Activated T-cell treated with anti-CD3 and anti-CD28 coated beads for 1 hour (primary cell): ENCODE measurements at places on chromosomes 2 and 18.

GRCh38 chr2:15745350-15745749, 153.7 kb downstream of the DDX1 start:
- DNase-seq, result no peak

GRCh38 chr2:69914950-69915945, at the start of gene MXD1:
Gene MXD1 (plus strand): TSS chr2:69915109. CDS start chr2:69915331, 222 bp downstream.
- peak; percentile 99 for DNase-seq

GRCh38 chr18:56036741-56037140, 448.7 kb upstream of the TCF4 start:
- no peak for DNase-seq

GRCh38 chr2:220148471-220149248, 521.2 kb downstream of the SLC4A3 start:
- no peak for DNase-seq

GRCh38 chr18:49380801-49381200, 79.6 kb downstream of the DYM start:
- no peak for DNase-seq

DNA sequence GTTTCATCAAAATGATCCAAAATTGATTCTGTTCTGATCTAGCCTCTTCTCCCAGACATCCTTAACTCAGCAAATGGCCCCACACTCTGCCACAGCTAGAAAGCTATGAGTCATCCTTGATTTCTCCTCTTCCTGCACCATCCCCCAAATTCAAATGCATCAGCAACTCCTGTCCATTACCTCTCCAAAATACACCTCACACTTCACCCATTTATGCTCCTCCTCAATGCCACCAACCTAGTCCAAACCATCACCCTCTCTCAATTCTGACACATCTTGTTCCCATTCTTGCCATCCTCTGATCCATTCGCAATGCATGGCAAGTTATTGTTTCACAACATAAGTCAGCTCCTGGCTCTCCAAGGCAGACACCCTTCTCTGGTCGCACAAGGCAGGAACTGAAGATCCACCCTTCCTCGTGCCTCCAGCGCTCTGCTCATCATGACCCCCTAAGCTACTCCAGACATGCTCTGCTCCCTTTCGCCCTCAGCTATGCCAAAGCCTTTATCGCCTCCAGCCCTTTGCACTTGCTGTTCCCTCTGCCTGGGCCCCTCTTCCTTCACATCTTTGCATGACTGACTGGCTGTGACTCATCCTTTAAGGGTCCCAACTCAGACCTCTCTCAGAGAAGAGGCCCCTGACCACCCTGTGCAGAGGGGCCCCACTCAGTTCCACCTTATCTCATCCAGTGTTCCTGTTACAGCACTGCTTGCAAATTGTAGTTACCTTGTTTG, 83.6 kb downstream of the MREG start:
- DNase-seq, result no peak

DNA sequence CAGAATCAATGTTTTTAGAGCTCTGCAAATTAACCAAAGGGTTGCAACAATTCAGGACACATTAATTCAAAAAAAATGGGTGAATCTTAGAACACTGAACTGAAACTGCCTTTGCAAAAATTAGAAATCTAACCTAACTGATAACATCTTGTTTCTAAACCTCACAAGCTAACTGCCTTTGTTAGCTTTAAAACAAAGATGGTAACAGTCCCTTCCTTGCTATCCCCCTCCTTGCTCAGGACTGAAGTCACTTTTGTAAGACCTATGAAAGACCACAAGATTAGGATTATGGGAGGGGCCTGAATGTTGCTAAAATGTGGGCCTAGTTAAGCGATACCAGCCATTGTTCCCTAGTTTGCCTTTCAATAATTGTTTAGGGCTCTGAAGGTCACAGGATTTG, 44.9 kb upstream of the LONRF2 start:
- no peak for DNase-seq

DNA sequence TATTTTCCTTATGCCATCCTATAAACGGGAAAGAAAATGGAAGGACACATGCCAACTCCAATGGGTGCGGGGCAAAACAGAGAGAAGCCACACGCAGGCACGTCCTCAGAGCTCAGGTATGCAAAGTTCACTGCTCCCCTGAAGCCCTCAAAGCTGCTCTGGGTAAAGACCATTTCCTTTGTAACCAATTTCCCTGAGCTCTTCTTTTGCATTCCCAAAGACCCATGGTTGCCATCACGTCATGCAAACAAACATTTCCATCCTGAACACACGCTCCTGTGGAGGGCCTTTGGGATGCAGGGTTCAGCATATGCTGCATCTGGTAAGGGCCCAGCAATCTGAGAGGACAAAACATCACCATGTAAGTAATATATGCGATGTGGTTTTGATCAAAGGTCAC, 69.4 kb downstream of the EMILIN2 start:
- DNase-seq, result no peak

GRCh38 chr2:213227458-213227857, 56.8 kb upstream of the SPAG16 start:
- no peak for DNase-seq

DNA sequence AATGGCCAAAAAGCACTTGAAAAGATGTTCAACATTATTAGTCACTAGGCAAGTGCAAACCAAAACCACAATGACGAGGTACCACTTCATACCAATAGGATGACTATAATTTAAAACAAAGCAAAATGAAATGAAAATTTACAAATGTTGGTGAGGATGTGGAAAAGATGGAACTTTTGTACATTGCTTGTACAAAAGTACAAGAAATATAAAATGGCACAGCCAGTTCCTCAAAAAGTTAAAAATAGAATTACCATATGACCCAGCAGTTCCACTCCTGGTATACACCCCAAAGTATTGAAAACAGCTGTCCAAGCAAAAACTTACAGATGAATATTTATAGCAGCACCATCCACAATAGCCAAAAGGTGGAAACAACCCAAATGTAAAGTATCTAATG, 107.8 kb upstream of the XPO1 start:
- no peak for DNase-seq

GRCh38 chr2:227805578-227805977, 8.1 kb upstream of the CCL20 start:
- no peak for DNase-seq

DNA sequence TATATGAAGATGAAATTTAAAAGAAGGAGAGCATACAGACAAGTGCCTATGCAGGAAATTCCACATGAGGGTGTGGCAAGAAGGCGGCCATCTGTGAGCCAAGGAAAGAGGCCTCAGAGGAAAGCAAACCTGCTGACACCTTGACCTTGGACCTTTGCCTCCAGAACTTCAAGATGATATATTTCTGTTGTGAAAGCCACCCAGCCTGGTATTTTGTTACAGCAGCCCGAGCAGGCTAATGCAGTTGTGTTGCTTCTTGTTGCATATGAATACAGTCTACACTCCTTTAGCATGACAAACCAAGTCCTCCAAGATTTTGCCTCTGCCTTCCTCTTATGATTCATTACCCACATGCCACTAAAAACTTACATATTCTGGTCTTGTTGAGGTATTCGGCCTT, 374.8 kb upstream of the TRIB2 start:
- DNase-seq, result no peak

- no peak for DNase-seq
These were observed 184.0 kb downstream of the KCNE4 start for GRCh38 chr2:223235986-223236385.

GRCh38 chr2:171159372-171160118, 1.1 kb downstream of the TLK1 start:
- DNase-seq, result peak; percentile 25

DNA sequence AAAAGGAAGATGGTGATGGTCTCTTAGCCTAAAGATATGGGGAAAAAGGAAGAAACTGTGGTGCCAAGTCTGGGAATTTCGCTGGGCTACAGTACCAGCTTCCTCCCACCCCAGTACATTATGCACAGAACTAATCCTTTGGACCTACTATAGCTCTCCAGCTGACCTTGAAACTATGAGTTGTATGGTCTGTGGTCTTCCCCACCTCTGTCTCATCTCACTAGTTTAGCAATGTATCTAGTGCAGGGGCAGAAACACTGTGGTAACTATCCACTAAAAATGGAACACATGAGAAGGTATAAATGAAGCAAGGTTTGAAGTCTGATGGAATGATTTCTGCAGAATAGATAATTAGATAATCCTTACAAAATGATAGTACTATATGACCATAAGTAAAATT, 190.4 kb upstream of the CCDC150 start:
- no peak for DNase-seq

DNA sequence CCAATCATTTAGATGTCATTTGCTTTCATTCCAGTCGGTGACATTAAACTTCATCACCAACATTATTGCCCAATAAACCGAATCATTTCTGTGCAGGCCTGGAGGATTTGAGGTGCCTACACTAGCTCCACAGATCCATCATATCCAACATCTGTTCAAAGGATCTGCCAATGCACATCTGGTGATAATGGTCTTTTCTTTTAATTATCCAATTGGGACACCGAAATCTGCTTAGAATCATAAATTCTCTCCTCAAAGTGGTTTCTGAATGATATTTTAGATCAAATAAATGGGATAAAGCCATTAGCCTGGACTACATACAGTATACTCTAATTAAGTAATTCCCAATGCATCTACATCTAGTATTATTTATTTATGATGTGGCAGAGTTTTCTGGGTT, 85.6 kb downstream of the ABCA12 start:
- no peak for DNase-seq

GRCh38 chr2:171260471-171261424, 100.1 kb upstream of the TLK1 start:
- DNase-seq, result no peak

DNA sequence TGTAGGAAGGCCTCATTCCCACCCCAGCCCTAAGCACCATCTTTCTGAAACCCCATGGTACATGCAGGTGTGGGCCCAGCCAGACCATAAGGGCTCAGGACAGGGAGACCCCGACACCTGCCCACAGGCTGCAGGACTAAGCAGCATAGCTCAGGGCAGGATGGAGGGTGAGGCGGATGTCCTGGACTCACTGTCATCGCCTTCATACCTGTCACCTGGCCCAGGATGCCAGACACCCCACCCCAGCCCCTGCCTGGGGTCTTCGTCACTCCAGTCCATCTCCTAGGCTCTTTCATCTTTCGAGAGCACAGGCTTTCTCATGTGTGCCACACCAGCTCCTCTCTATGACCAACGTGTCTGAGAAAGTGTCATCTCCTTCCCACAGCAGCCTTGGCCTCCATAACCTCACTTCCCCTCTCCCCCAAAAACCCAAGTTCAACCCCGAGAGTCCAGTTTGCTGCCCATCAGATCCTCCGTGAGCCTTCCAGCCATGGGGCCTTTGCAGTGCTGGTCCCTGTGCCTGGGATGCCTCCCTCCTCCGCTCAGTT, 71.5 kb downstream of the EMX1 start:
- no peak for DNase-seq

DNA sequence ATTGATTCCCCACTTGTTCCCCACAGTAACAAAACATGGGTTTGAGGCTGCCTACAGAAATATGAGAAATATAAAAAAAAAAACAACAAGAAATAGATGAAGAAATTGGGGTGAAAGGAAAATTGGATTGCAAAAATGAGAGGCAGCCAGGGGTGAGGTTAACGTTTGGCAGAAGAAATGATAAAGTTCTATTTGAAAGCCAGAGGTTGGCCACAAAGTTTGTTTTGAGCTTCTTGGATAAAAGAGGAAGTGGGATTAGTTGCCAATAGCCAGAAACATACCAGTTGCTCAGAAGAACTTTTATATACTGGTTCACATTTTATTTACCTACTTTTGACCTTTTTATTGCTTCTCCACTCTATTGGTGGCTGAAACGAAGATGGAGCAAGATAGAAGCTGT, 67.5 kb downstream of the FASTKD2 start:
- no peak for DNase-seq

DNA sequence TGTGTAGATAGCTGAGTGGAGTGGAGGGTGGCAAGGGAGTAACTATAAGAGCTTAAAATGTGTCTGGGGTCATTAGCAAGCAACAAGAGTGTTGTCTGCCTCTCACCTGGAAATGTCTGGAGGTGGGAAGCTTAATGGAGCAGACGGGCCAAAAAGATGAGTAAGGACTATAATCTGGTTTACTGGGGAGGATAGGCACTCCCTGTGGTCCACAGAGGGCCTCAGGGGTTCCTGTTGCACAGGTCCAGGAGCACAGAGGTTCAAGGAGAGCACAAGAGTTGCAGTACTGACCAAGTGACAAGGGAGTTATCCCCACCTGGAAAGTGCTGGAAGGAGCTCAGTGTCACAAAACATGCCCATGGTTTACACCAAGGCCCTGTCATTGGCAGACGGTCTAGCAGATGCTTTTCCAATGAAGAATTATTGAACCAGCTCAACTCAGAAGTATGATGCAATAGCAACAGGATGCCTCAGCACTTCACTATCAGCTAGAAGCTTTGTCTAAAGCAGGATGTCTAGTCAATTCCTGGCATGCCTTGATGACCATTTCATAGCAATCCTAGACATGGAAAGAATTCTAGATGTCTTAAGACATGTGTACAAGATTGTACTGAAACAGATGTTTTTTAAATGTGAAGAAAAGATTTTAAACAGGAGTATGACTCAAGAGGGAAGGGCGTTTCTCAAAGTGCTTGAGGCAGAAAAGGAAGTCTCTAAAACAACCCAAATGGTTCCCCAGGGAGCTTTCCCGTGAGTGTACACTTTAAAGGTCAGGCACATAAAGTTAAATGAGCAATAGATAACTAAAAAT, 62.9 kb upstream of the SERPINE2 start:
- no peak for DNase-seq

- no peak for DNase-seq
These were observed 60.6 kb downstream of the CYB5A start for GRCh38 chr18:74230922-74231714.

DNA sequence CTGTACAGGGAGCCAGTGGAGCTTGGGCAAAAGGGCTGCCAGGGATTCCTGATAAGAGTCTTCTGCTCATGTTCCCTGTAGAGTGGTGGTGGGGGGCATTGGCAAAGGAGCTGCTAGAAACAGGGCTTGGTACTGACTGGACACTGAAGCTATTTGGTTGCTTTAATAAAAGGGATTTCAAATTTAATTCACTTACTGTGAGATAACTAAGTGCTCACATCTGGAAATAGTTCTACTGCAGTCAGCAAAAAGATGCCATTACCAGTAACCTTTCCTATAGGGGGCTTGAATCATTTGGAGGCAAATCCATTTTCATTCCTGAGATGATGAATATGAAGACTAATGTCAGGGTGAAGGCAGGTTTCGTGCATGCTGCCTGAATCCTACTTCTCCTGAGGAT, 94.3 kb upstream of the DOCK10 start:
- DNase-seq, result no peak

DNA sequence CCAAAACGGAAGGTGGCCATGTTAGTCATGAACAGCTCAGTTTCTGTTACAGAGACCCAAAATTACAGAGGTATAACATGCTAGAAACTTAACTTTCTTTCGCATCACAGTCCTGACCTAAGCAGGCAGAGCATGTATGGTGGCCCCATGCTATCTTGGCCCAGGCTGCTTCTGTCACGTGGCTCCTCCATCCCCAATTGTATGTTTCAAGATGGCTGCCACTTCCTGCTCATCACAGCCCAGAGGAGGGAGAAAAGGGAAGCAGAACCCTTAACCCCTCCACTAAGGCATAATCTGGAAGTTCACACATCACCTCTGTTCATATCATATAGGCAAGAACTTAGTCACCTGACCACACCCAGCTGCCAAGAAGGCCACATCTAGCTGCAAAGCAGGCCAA, 28.7 kb downstream of the CDK15 start:
- DNase-seq, result no peak

GRCh38 chr2:10325278-10326145, 22.8 kb downstream of the HPCAL1 start:
- DNase-seq, result no peak
